ENCODE measurements at places on chromosomes 2 and 18. TPM values are rescaled to one million over a fixed set of nuclear protein-coding genes. Genes with fewer than 3 reads are reported as not detected.

REG3A gene
- total RNA-seq = not detected

ATP6V1C2 gene
- 0.23 TPM for total RNA-seq

AQP12B gene
- not detected for total RNA-seq

CNTNAP5 gene
- 66.2 TPM for total RNA-seq

TBC1D8 gene
- total RNA-seq = 14.5 TPM

HJURP gene
- 4.4 TPM for total RNA-seq

C2orf80 gene
- 38.1 TPM for total RNA-seq

FSIP2 gene
- total RNA-seq = 2.3 TPM

Data from diencephalon (tissue), 1 donor.